ENCODE measurements at places on chromosomes 1 and 21.

GRCh38 chr1:31699341-31699891, 4.4 kb downstream of the COL16A1 start:
- no peak for DNase-seq

DNA sequence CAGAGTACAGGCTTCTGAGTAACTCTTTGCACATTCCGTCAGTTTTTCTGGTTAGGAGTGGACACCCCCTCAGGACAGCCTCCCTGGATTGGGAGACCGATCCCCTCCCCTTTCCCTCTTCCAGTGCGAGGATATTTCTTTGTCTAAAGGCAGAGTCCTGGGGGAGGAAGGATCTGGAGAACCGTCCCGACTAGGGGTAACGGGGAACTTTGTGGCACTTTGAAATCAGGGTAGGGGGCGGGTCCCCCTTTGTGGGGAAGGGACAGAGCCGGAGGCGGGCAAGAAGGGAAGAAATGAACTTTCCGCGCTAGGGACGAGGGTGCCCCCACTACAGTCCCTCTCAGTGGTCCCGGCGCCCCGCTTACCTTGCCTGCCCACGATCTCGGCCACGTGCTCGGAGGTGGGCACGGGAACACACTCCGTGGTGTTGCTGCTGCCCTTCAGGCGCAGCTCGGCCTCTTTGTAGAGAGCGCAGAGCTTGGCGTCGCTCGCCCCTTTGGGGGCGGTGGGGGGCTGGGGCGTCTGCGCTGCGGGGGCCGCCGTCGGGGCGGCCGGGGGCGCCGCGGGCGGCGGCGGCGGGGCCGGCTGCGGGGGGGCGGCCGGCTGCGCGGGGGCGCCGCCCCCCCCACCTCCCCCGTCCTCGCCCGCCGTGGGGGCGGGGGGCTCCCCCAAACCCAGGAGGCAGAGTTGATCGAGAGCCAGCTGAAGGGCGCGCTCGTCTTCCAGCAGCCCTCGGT, 917 bp downstream of the MEX3A start:
- no peak for DNase-seq

DNA sequence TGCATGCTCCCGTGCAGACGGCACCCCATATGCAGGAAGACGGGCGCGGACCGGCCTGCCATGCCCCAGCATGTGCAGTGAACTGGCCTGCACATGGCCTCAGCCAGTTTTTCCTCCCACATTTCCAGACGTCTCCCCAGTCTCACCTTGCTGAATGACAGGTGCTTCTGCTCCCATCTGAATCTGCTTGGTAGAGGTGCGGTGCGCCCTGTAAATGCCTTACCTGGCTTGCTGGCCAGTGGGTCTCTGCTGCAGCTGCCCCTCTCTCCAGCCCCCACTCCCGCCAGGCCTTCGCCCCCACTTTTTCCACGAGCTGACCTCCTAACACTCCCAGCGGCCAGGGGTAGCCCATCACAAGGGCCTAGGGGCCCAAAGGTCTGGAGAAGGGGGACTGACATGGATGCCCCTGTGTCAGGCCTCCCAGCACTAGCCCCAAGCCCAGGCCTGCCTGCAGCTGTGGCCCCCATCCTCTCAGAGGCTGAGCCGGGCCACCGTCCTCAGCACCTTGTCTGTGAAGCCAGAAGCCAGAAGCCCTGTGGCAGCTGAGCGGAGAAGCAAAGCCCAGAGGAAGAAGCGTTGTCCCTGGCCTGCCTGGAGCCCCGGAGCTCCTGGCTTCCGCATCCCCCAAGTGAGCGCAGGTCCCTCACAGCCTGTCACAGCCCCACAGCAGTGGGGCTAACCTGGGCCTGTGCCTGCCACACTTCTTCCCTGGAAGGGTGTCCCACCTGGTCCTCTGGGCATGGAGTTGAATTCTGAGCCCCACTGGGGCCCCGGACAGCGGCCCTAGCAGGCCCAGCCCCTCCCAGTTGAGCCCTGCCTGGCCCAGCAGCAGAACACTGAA, 3.7 kb upstream of the SLC19A1 start:
- no peak for DNase-seq

DNA sequence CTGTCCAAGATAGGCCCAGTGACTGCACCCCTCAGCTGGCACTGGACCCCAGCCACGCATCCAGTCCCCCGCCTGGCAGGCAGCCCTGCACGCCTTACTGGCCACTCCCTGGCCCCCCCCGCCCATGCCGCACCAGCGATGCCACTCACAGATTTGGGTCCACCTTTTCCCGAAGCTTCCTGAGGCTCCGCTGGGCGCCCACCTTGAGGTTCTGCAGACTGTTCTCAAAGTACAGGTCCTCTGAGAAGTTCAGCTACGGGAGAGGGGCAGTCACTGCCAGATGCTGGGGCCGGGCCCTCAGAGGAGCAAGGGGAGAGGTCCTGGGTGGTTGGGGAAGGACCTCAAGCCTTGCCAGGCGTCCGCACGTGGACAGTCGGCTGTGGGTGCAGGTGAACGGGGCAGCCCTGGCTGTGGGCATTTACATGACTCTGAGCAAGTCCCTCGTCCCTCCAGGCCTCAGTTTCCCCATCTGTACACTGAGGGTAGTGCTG, 8.1 kb downstream of the PRXL2B start:
- DNase-seq = no peak

DNA sequence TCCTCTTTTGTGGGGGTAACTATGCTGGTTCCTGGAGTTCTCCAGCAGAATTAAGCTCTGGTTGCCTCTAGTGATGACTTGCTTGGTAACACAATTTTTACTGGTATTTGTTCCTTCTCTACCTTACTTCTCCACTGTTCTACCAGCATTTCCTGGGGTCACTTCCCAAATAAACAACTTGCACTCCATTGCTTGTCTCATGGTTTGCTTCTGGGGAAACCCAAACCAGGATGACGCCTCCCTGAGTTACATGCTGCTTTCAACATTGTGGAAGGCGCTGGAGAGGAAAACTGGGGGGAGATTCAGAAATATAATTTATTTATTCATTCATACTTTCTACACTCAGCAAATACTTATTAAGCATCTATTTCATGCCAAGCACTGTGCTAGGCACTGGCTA, 55.3 kb upstream of the AK4 start:
- DNase-seq = no peak

DNA sequence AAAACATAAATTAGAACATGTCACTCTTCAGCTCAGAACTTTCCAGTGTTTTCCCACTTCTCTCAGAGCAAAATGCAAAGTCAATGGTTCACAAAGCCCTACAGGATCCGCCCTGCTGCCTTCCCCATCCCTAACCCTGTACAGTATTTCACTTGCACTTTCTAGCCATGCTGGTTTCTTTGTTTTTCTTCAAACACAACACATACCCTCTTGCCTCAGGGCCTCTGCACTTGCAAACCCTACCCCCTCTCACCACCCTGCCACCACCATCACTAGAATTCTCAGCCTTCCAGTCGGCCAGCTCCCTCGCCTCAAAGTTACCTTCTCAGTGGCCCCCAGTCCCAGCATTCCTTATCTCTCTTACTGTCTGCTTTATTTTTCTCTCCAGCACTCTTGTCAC, 17.6 kb downstream of the TEX35 start:
- no peak for DNase-seq

DNA sequence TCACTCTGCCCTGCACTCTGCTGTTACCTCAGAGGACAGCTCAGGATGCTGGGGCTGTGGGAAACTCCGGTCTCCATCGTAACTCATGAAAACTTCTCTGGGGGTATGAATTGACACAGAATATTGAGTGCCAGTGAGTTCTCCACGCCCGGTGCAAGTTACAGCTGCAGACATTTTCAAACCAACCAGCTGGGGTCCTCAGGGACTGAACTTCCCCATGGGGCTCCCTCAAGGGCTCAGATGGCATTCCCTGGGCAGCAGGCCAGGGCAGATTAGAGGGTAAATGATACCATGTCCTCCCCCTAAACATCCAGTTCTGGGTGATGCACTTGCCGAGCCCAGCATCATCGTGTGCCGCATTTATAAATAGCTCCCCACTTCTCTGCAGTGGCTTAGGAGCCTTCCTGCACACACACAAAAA, 27.8 kb upstream of the CCSAP start:
- DNase-seq = no peak

- no peak for DNase-seq
These were observed 210.3 kb downstream of the SETD4 start for GRCh38 chr21:35850029-35850428.

DNA sequence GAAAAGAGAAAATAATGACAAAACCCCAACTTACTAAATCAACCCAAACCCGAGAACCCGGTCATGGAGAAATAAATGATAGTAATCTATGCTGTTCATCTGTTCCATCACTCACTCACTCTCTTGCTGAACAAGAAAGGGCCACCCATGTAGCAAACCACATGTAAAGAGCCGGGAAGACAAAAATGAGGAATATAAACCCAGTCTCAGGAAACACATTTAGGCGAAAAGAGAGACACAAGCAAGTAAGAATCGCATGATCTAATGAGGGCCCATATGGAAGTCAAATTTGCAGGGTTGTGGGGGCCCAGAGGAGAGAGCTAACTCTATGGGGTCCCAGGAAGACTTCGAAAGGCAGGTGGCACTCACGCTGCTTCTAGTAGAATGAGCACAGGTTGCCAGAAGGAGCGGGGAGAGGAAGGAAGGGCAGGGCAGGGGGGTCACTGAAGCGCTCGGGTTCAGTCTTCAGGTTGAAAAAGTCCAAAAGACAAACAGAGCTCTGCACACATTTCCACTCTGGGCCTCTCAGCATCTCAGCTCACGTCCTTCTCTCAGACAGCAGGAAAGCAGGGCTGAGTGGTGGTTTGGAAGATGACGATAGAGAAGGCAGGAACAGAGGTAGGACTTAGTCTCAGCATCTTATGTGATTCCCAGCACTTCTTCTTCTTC, 142.9 kb upstream of the KRTAP19-8 start:
- DNase-seq = no peak

DNA sequence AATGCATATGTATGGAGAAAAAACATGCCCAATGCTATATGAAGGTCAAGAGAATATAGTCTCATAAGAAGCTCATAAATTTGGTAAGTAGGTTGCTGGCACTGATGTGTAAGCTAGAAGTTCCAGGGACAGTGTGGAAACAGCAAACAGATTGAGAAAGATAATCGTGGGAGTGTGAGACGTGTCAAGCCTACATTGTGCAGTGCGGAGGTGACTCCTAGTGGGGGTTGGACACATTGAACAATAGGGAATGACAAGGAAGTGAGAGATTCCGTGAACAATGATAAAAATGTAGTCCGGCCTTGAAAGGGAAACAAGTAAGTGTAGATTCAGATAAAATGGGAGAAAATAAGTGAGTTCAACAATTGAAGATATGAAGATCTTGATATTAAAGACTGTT, 788.4 kb upstream of the PRMT6 start:
- no peak for DNase-seq
